ENCODE measurements at places on chromosomes 6 and 20.
A peak's percentile ranks its signal among the peaks of the same experiment; 100 is the strongest.

GRCh38 chr6:144215402-144215931 is 65.2 kb downstream of the STX11 start:
- DNase-seq = no peak

DNA sequence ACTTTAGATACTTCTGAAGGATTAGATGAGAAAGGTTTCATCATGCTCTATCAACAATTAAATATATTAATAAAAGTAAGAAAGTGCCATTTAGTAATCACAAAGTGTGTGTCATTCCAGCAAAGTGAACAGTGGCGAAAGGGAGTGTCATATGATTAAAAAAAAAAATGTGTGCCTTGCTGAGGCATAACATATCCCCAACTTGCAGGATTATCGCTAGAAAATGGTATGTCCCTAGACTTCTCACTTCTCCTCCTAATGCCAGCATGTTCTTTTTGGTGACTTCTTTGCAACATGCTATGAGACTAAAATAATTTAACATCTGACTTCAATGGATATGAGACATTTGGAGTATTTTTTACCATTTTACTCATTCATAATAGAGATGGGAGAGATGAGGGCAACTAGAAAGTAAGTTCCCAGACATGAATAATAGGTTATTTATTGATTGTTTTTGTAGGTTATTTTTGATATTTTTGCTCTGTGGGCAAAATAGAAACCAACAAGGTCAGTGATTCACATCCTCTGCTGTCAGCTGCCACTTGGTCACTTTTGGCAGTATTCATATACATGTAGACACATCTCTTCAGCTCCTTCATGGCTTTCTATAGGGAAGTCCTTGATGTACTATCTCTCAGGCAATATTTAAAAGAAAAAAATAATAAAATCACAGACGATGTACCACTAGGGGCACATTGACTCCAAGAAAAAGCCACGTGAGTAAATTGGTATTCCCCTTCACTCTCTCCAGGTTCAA is 370.1 kb downstream of the BMP2 start:
- DNase-seq = no peak

DNA sequence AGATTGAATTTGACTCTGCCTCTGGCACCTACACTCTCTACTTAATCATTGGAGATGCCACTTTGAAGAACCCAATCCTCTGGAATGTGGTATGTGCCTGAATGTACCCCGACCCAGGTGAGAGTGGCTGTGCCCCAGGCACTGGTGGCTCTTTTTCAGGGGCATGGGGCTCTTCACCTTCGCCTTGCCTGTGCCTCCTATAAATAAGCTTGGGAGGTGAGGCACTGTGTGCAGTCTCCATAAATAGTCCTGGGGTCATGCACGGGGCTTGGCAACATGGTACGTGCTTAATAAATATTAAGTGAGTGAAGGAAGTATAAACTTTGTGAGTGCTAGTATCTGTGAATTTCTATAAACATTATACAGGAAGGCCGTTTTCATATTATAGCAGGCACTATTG is 33.0 kb downstream of the GHRH start:
- no peak for DNase-seq

- DNase-seq = no peak
These were observed 904.3 kb downstream of the PHF3 start for GRCh38 chr6:64539917-64540316.

DNA sequence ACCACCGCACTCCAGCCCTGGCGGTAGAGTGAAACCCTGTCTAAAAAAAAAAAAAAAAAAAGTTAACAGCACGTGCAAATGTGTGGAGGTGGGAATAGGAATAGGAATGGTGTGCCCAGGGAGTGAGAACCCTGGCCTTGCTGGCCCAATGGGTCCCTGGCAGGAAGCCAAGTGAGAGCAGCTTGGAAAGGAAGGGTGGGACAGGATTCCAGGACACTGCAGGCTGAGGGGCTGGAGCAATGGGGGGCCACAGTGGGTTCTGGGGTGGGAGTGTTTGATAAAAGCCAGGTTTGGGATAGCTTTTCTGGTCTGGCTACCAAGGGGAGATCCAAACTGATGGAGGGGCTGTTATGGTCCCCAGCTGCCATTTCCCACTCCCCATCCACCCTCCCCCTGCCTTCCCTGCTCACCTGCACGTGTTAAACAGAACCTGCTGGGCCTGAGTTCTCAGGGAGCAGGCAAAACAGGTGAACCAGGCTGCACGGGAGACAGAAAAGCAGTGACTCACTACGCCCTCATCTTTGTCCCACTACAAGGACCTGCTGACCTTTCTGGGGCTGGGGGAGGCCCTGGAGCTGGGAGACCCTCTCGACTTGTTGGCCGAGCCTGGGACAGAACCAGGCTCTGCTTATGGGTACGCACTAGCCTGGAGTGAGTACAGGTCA is 3.3 kb downstream of the SUN5 start:
- DNase-seq = no peak

DNA sequence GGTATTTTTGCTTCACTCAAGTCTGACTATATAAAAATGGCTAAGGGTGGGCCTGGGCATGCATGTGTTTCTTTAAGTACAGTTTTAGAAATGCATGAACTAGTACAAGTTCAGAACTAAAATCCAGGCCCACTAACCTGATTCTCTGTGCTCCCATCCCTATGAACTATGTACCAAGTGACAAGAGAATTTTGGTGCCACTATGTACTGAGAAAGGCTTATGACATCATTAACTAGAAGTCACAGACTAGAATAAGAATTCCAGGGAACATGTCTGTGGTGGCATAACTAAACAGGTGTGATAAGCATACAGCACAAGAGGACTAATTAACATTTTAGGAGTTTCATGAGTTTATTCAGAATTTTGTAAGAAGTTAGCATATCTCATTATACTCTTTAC is 16.1 kb downstream of the TENT5A start:
- no peak for DNase-seq

- no peak for DNase-seq
These were observed 7.9 kb downstream of the SOX4 start for GRCh38 chr6:21601339-21601923.

GRCh38 chr20:56395166-56395565 is 2.7 kb downstream of the CSTF1 start:
- DNase-seq = no peak

- DNase-seq = peak; percentile 28
These were observed 41.0 kb downstream of the SOX4 start for GRCh38 chr6:21634582-21634981.

DNA sequence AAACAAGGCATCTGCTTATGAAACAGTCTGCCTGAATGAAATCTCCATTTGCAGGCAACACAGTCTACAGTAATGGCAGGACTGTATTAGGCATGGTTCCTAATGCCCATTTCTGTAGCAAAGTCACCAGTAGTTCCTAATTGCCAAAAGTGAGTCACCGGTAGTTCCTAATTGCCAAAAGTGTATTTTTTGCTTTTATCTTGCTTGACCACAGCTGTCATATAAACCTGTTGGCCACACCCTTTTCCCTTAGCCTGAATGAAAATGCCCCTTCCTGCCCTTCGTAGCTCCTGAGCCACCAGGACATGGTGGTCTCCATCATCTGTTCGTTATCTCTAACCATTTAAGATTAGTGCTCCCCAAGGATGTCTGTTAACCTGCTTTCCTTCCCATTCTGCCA is 34.5 kb downstream of the MTHFD1L start:
- DNase-seq = no peak

- peak; percentile 57 for DNase-seq
These were observed 324.2 kb upstream of the PREP start for GRCh38 chr6:105726902-105727655.

- DNase-seq = no peak
These were observed 4.9 kb downstream of the NKAIN2 start for GRCh38 chr6:123808556-123808955.

- no peak for DNase-seq
These were observed 251.5 kb downstream of the HIVEP2 start for GRCh38 chr6:142693441-142693840.

DNA sequence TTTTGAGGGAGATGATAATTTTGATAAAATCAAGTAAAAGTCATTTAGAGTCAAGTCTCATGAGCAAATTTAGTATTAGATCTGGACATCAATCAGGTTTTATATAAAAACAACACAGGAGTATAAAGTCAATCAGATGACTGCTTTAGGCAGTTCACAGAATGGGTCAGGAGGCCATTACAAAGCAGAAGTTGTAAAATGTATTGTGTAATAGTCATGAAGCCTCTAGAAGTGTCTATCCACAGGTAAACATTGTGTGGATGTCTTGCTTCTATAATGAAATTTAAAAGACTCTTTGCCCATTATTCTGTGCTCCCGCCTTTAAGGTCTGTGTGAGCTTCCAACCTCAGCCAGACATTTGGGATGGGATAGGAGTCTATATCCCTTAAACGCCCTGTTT is 28.8 kb downstream of the MAP7 start:
- no peak for DNase-seq

DNA sequence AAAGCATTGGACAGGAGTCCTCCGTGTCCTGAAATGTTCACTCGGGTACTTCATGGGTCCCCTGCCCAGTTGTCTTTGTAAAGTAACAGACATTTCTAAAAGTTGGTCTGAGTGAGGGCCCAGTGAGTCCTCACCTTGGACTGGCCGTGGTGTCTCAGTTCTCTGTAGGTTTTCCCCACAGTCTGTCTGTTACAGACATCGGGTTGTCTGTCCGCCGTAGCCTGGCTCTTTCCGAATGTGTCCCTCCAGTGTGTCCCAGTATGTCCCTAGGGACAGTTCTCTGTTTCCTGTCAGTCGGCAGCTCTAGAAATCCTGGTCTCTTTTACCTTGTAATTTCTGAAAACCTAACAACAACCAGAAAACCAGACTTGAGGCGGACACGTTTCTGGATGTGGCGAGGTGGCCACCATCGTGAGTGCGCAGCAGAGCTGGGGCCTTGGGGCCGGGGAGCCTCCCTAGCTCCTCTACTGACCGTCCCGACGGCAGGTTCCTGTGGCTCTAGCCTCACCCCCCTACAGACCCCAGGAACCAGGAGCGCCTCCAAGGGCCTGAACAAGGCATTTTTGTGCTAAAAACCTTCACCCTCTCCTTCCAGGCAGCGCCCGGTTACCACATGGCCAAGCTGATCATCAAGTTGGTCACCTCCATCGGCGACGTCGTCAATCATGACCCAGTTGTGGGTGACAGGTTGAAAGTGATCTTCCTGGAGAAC is 42.2 kb downstream of the PYGB start:
- no peak for DNase-seq

- no peak for DNase-seq
These were observed 53.7 kb downstream of the MOCS1 start for GRCh38 chr6:39880594-39880993.

GRCh38 chr20:36281785-36282380 is 24.3 kb upstream of the DLGAP4 start:
- DNase-seq = no peak

- no peak for DNase-seq
These were observed 925.0 kb upstream of the MAN1A1 start for GRCh38 chr6:120274547-120274946.

DNA sequence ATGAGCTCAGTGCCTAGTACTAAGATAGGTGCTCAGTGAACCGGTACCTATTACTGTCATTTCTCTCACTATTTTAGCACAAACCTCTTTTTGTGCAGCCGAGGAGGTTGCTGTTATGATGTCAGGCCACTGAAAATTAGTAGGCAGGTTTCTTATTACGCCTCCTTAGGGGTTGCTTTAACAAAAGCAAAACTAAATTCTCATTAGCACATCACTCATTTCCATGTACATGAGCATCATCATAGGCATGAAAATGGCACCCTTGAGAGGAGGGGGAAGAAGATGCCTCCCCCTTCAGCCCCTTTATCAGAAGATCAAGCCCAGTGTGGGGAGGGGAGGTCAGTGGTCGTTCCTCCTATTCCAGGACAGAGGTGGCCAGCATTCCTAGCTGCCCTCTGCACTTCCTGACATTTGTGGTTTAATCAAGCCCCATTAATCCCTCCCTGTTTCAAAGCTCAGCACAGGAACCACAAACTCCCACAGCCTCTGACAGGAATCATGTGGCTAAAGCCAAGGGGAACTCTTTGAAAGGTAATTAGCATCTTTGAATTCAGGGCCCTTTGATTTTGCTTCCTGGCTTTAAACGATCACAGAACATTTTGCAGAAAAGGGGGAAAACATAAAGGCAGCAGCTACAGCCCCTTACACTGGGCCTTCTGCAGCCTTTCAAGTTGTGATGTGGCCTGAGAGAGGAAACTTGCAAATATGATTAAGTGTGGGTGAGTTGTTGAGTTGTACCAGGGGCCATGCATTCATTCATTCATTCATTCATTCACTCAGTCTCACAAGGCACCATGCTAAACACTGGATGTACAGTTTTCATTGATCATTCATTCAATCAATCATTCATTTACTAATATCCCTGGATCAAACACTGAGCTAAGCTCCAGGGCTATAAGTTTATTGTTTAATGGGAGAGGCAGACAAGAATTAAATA is 31.9 kb upstream of the PSMF1 start:
- DNase-seq = no peak

DNA sequence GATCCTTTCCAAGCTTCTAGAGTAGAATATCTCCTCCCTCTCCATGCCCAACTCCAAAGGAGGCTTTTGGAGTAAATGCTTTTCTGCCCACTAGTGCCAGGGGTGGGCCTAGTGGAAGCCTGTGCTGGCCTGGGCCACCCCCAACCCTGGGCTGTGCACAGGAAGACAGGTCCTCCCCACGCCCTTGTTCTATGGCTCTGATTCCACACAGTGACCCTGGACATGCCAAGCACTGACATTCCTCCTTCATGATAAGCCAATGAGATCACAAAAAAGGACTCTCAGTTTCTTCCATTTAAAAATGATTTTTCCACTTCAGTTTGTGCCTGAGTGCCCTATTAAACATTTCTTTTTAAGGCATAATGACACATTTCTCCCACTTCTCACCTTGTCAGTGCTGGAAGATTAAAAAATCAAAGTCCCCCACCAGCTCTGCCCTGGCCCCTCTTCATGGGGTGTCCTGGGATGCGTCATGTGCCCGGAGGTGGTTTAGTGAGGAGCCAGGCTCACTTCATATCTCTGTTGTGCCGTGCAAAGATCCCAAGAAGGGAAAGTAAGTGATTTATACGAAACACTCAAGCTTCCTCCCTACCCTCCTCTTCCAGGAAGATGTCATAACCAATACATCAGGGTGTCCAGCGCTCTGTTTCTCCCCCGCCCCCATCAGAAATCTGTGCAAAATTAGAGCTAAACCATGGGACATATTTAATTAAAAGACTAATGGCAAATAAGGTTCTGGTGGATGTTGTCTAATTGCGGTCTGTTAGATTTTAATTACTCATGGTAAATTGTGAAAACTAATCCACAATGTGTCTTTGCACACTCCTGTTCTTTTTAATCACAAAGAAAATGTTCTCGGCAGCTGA is 255.0 kb downstream of the NRN1 start:
- no peak for DNase-seq

GRCh38 chr20:32327087-32327681 is 30.9 kb upstream of the ASXL1 start:
- DNase-seq = no peak

DNA sequence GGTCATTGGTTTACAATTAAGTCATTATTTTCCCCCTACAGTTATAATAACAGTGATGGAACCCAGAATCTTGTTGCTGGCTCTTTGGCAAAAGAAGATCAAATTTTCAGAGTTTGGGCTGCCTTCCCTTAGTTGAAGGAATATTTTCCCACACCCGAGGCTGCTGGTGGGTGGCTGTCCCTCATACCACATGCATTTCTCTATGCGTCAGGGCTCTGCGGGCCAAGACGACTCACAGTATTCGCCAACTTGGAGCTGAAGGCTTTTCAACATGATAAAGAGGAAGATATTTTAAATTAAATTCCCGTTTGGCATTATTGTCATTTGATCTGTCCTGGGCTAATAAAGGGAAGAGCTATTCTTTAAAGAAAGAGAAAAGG is 102.2 kb upstream of the SASH1 start:
- DNase-seq = no peak

All from keratinocyte (primary cell).